ENCODE measurements at places on chromosomes 11 and 22.

DNA sequence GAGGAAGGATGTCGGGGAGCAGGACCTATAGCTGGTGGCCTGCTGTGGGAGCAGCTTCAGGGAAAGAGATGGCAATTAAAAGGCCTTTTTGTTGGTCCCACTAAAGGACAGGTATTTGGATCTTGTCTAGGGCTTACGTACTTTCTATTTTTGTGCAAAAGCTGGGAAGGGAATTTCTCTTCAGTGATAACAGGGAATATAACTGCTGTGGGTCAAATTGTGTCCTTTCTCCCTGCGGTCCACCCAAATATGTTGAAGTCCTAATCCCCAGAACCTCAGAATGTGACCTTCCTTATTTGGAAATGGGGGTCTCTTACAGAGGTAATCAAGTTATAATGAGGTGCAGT is 14.0 kb downstream of the HSPA8 start:
- no peak for DNase-seq

DNA sequence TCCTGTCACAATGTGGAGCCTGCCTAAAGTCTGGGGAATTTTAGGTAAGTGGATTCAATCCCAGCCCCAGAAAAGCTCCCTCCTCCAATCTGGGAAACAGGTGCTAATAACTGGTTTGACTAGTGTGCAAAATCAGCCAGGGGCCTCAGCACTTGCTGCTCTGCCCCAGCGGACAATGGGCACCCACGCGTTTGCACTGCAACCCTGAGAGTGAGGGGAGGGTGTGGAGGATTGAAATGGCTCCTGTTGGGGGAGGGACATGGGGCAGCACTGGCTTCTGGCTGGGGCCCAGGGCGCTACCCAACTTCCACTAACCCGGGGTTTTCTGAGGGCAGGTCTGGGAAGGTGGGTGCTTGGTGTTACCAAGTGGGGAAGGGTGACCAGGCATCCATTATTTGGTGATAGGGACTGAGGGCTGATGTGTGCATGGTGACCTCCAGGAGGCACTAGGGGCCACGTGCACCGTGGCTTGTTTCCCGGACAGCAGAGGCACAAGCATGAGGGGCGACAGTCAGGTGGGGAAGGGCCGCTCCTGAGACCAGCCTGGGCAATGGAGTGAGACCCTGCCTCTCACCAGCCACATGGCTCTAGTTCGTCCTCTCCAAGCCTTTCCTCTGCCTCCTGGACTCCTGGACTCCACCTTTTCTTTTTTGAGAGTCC is 4.3 kb upstream of the PNPLA5 start:
- DNase-seq: no peak

DNA sequence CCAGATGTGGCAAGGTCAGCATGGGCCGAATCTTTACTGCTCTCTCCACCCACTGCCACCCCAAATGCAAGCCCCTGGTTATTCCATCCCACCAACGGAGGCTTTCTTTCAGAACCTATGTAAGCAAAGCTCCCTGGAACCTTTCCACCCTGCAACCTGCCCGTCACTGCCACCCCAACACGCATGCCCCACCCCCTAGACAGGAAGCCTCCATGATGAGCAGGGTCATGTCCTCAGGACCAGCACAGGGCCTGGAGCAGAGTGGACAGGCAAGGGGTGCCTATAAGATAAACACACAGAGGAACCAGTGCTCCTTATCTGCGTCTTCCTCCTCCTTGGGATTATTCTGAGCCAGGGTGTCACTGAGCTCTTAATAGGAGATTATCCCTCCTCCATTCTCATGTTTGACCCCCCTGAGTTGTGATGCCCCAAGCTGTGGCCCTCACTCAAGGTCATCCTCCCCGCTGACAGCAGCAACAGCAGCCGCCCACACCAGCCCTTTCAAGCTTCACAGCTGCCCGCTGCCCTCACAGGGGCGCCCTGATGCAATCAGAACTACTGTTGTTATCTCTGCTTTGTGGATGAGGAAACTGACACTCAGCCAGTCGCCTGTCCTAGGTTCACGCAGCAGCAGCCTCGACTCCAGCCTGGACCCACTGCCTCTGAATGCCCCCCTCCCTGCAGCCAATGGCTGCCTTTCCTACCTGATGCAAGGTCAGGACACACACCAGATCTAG is 647.3 kb downstream of the TBC1D22A start:
- DNase-seq: no peak

DNA sequence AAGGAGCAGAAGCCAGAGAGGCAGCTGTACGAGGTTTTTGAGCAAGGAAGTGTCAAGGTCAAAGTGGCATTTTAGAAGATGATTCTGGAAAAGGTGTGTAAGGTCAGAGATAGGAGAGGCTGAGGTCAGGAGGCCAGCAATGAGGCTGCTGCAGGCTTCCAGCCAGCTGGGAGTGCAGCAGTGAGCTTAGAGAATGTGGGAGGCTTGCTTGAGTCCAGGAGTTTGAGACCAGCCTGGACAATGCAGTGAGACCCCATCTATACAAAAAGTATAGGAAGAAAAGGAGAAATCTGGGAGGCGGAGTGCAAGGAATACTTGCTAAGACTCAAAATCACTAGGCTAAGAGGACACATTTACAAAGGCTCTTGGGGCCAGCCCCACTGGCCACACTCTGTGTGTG is 96.5 kb downstream of the GRIK4 start:
- DNase-seq: no peak

GRCh38 chr11:6248248-6248647 is 9.4 kb downstream of the CNGA4 start:
- DNase-seq: no peak

Measured in activated CD4-positive, alpha-beta T cell treated with anti-CD3 and anti-CD28 coated beads for 24 hours (primary cell).